ENCODE measurements at places on chromosomes 16 and 17.
A peak's percentile ranks its signal among the peaks of the same experiment; 100 is the strongest.

DNA sequence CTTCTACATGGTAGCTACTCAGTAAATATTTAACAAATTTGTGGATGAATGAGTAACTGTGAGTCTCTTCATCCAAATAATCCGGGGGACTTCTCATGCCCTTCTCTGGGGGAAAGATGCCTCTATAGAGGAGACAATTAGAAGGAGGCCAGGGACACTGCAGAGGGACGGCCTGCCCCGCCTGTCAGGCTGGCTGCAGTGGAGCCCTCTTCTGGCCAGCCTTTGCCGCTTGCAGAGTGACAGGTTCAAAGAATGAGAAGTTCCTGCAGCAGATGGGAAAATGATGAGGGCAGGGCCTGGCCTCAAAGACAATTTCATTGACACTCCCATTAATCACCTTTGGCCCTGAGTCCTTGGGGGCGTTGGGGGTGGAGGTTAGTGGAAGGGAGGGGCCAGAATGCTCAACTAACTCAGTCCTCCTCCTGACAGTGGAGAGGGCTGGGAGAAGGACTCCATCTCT is 339.0 kb downstream of the MAF start:
- DNase-seq, result peak; percentile 48

DNA sequence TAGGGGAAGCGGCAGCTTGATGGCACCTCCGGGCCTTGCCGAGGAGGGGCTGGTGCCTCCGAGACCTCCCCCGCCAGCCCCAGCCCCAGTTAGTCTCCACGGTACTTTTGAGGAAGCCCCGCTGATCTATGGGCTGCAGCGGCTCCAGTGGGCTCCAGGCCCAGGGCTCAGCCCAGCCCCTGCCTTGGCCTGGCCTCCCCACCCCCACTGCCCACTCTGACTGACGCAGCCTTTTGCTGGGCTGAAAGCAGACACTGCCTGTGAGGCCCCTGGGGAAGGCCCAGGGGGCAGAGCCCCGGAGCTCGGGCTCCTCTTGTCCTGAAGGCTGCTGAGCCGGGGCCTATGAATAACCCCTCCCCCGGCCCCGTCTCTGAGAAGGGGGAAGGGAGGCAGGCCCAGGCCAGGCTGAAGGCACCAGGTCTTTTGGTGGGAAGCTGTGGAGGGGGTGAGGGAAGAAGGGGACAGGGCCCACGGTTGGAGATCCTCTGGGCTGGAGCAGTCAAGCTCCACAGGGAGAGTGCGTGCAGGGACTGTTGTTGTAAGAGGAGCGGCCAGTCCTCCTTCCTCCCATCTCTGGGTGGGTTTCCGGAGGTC is 7.5 kb upstream of the SMTNL2 start:
- DNase-seq, result no peak

- DNase-seq, result no peak
These were observed 151.9 kb upstream of the GSE1 start for GRCh38 chr16:85461022-85461813.

- DNase-seq, result no peak
These were observed 21.8 kb downstream of the ACSM1 start for GRCh38 chr16:20675488-20676267.

DNA sequence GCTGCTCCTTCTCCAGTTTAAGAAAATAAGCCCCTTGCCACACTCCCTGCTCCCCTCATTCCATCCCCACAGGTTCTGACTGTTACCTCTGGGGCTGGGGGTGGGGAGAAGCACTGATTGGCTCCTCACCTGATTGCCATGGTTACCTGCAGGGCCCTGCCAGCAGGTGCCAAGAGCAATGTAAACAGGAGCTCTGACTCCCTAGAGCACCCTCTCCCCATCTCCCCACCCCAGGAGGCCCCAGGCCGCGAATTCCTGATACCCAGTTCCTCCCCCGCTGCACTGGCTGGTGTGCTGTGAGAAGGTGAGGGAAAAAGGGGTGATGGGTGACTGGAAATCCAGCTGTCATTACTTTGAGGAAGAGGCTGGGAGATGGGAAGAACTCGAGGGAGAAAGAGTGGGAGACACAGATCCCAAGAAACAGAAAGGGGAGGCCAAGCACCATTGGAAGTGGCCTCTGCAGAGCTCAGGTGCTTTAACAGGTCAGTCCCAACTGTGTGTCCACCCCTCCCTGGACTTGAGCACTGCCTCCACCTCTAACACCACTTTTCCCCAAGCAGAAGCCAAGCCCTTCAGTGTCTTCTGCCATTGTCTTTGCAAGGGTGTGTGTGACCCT is 4.5 kb downstream of the PCGF2 start:
- no peak for DNase-seq

Data from stimulated activated CD4-positive, alpha-beta T cell treated with anti-CD3 and anti-CD28 coated beads, TNF-alpha, amount 100 ng/mL, for 48 hours (primary cell).